ENCODE measurements at places on chromosomes 6 and 20. TPM values are rescaled to one million over a fixed set of nuclear protein-coding genes. Genes with fewer than 3 reads are reported as not detected.

- H3K27me3 ChIP-seq = no peaks in the 10 kb centered on the region
- H3K27ac ChIP-seq = no peak overlapping the region
- H3K4me3 ChIP-seq = no peak overlapping the region
Observed at GRCh38 chr6:153976921-153977693, 61.9 kb upstream of the OPRM1 start.

Gene RHAG
- 11.0 TPM for total RNA-seq

Gene TREM2
- 21.0 TPM for total RNA-seq

DNA sequence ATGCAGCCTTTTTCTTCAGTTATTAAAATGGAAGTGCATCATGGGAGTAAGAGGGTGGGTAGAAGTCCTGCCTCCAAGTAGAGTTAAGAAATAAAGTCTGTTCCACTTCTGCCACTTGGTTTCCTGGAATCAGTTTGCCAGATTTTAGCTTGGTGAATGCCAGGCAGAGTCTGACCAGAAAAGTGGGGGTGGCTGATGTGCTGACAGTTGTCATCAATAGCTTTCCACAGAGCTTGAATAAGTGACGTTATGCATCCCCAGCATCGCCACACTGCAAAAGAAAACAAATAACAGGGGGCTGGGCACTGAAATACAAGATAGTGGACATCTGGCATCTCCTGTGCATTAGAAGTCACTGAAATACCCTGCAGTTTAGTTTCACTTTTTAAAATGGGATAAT lies 30.8 kb upstream of the CEP162 start:
- H3K36me3 ChIP-seq = no peaks in the 10 kb centered on the region
- H3K27ac ChIP-seq = no peak overlapping the region
- H3K4me1 ChIP-seq = no peaks in the 10 kb centered on the region
- no peaks in the 10 kb centered on the region for H3K27me3 ChIP-seq

Gene SERPINB6
- 72.0 TPM for total RNA-seq
